ENCODE measurements at places on chromosomes 1 and 21.

GRCh38 chr1:26006710-26007109 is 8.8 kb upstream of the PAFAH2 start:
- DNase-seq = no peak

DNA sequence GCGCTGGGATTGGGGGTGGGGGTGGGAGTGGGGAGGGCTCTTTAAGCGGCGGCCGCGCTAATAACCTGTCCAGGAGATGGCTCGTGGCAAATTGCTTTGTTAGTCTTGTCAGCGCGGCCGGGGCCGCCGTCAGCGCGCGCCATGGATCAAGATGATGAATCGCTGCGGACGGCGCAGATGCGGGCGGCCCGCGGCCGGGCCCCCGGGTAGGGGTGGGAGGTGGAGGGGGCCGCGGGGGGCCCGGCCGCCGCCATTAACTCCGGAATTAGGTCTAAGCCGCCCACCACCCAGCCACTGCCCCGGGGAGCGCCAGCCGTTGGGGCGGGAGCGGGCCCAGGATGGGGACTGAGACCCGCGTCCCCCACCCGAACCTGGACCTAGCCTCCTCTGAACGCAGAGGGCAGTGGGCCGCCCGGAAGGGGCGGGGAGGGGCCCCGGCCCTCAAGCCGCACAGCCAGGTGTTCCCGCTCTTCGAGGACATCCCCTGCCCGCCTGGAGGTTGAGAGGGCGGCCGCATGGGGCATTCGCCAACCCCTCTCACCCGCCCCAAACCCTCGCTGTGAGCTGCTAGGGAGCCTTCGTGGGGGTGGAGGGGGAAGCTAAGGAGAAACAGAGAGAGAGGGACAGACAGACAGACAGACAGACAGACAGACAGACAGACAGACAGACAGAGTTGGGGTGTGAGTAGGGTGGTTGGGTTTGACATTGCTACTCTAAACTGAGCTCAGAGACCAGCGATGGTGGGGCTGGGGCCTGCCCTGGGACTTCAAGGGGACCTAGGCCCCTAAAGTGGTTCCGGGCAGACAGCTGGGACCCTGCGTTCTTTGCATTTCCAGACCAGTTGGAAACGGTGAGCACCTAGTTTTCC is 3.8 kb upstream of the DMBX1 start:
- DNase-seq = no peak

DNA sequence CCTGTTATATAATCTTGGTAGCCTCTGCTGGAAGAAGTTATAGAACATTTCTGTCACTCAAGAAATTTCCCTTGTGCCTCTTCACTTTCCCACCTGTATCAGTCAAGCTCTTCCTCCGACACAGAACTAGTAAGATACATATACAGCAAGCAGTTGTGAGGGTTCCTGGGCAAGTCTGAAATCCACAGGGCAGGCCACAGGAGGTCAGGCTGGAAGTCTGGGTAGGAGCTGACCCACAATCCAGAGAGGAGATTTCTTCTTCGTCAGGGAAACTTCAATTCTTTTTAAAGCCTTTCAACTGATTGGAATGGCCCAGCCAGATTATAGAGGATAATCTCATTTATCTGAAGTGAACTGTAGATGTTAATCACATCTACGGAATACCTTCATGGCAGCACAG is 96.4 kb upstream of the FMN2 start:
- no peak for DNase-seq

DNA sequence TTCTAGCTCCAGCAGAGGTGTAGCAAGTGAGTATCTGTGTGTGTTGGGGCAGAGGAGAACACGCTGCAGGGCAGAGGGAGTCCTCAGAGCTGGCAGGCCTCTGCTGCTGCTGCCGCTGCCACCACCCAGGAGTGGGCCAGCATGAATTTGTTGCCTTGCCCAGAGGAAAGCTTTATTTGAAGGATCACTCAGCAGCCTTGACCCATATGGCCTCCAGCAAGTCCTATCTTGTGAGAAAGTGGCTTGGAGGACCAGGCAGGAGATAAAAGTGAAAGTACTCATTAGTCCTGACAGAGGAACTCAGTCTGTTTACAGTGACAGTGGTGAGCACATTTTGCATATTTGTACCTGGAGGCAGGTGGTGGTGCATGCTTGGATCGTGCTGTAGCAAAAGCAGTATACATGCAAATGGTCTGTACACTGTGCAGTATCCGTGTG is 3.1 kb downstream of the TRAF5 start:
- no peak for DNase-seq

DNA sequence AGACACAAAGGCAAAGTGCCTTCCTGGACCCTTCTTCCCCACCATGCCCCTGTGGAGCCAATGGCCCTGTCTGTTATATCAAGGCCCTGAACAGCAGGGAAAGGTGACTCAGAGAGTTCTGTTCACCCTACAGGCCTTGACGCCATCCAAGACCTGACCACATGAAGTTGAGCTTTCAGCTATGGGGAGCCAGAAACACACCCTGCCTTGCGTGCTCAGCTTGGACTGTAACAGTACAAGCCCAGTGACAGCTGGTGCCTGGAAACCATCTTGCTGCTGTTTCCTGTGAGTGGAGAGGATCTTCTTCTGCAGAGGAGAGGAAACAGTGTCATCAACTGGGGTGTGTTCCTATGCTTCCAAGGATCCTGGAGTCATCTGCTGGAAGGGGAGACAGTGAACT is 165.0 kb upstream of the IRF2BP2 start:
- no peak for DNase-seq

- no peak for DNase-seq
These were observed 100.0 kb upstream of the CLDN14 start for GRCh38 chr21:36579898-36580297.

GRCh38 chr1:101938681-101939080 is 58.0 kb downstream of the OLFM3 start:
- DNase-seq = no peak

GRCh38 chr1:176843352-176844297 is 320.9 kb downstream of the ASTN1 start:
- no peak for DNase-seq

- DNase-seq = no peak
These were observed 74.2 kb upstream of the PGD start for GRCh38 chr1:10324627-10325026.

DNA sequence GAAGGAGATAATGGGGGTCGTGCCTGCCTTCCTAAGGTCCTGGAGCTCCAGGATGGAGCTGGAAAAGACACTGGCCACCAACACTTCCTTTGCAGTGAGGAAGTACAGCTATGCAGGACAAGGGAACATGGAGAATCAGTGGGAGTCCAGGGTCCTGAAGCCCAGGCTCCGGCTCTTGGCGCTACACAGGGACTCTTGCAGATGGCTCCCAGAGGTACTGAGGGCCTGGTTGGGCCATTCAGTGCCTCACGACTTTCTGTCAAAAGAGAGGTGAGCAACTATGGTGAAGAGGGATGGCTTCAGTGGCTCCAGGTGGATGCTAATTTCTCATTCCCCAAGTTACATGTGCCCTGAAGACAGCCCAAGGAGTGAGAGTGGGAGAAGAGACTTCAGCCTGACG is 1.8 kb upstream of the ETNK2 start:
- DNase-seq = no peak

GRCh38 chr1:206924592-206925105 is 2.9 kb upstream of the FCMR start:
- DNase-seq = no peak

DNA sequence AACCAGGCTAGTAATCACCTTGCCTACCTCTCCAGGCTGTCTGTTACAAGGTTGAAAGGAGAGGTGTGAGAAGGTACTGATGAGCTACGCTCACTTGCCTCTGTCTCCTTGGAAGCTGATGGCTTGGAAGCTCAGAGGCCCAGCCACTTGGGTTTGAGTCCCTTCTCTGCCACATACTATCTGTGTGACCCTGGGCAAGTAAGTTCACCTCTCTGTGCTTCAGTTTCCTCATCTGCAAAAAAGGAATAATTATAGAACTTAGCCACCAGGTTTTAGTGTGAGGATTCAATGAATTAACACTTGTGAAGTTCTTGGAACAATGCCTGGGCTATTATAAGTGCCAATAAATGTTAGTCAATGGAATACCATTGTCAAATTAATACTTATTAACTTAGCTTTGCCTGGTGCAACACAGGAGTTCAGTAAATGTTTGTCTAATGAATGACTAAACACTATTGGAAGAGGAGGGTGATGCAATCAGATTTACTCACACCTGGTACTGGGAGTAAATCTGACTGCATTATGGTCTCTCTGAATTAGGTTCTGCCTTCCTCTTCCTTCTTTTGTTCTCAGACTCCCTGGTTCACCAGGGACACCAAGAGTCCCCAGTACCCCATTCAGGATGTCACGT is 55.5 kb downstream of the TRABD2B start:
- peak; percentile 58 for DNase-seq

DNA sequence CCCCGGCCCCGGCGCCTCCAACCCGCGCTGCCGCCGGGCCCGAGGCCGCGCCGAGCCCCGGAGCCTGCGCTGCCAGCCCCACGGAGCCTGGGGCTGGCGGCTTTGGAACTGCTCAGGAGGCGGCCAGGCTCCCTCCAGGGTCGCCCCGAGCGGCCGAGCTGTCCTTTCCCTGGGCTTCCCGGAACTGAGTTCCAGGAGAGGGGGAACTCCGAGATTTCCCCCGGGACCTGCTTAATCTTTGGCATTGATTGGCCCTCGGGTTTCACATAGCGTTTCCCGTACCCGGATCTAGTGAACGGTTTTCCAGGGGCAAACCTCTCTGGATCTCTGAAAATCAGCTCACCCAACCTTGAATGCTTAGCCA is 504 bp downstream of the H6PD start:
- no peak for DNase-seq

DNA sequence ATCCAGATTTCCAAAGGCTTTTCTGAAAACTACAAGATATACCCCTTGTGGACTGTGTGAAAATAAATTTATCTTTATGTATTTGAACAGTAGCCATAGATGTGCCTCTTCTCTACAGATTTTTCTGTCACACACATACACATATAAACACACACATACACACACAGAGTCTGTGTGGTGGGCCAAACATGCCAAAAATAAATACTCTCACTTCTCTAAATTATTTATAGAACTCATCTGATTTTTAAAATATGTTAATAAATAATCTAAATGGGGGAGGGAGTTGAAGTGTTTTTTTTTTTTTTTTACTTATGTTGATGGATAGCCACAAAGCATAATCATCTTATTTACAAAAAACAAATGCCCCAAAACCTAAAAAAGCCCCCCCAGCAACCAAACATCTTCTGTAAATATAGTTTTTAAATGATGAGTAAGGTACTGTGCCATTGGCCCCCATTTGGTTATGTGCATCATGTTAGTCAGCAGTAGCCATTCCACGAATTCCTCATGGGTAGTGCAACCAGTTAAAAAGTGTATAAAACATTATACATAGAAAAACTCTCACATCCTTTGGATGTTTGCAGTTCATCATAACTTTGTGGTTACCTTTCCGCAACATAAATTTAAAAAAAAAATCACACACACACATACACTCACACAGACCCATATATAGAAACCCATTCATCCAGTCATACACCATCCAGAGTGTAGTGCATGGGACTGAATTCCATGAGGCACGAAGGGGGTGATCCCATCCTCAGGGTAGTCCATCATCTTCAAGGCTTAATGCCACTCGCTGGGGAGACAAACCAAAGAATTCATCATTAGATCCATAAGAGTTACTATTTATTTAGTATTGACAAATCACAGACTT is 8.2 kb upstream of the MAGOH start:
- no peak for DNase-seq

GRCh38 chr21:15221799-15222386 is 157.1 kb upstream of the NRIP1 start:
- DNase-seq = peak; percentile 22

- no peak for DNase-seq
These were observed 405.5 kb downstream of the MATN1 start for GRCh38 chr1:30317921-30318320.

GRCh38 chr21:26835027-26835713 is 10.0 kb downstream of the ADAMTS1 start:
- DNase-seq = no peak

GRCh38 chr1:209876078-209876800 is 48.5 kb downstream of the UTP25 start:
- DNase-seq = no peak

DNA sequence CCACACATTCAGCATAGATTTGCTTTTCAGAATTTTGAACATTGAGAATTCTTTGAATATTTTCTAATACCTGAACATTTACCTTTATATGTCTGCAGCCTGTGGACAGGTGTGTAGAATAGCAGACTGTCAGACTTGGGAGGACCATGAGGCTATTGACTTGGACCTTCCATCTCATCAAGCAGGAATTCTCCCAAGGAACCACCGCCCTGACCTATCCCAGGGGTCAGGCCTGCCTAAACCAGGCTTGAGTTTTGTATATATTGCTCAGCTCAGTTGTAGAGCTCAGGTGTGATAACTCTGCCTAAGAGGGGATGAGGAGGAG is 53.2 kb downstream of the RUNX1 start:
- no peak for DNase-seq

DNA sequence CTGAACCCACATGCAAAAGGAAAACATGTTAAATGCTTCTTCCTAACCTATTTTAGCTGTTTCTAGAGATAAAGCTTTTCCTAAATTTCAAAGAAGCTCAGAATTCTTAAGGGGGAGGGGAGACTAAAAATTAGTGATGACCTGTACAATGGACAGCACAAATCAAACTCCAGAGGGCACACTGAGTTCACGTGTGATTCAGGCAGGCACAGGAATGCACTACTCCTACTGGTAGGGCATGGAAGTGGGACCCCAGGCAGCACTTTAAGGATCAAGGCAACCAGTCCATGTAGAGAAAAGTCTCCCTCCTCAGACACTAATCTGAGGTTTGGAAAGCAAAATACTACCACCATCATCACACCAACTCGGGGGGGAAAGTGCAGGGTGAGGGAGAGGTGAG is 31.3 kb upstream of the CLCA4 start:
- no peak for DNase-seq

GRCh38 chr21:31145274-31145673 is 107.0 kb upstream of the KRTAP19-8 start:
- no peak for DNase-seq

DNA sequence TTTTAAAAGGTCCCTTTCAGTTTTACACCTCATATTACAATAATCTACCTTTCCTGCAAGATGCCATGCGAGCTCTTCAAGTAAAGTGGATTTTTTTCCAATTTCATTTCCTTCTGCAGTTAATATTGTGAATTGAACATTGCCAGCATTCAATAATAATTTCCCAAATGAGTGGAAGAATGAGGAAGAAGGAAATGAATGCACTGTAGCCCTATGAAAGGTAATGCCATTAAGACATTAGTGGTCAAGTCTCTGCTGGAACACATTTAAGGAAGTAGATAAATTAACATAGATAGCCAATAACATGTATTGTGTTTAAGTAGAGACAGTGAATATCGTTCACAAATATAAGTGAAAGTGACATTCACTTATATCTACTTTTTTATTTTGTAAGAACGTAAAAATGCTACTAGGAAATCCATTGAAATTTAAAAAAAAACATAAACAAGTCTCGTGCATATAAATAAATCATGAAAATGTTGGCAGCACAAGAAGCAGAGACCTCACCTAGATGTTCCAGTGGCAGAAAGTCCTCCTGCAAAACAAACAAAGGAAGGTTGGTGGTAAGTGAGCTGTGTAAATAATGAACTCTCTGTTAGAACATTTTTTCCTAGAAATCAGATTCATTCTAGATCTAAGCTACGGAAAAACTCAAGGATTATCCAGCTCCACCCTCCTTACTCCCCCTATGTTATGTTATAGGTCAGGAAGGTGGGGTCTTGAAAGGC is 17.7 kb downstream of the FCRL3 start:
- DNase-seq = peak; percentile 29

- no peak for DNase-seq
These were observed 1350.0 kb upstream of the ADGRL2 start for GRCh38 chr1:80450711-80451110.

GRCh38 chr21:34889320-34889675 is 159.8 kb downstream of the RUNX1 start:
- no peak for DNase-seq

GRCh38 chr1:217712925-217713597 is 81.9 kb downstream of the SPATA17 start:
- DNase-seq = no peak

GRCh38 chr1:45246760-45247159 is 40.4 kb upstream of the ZSWIM5 start:
- peak; percentile 47 for DNase-seq

Data from NCI-H2029 treated with DMSO at 0.1 percent for 48 hours (cell line).